ENCODE measurements at places on chromosomes 7 and 10.

DNA sequence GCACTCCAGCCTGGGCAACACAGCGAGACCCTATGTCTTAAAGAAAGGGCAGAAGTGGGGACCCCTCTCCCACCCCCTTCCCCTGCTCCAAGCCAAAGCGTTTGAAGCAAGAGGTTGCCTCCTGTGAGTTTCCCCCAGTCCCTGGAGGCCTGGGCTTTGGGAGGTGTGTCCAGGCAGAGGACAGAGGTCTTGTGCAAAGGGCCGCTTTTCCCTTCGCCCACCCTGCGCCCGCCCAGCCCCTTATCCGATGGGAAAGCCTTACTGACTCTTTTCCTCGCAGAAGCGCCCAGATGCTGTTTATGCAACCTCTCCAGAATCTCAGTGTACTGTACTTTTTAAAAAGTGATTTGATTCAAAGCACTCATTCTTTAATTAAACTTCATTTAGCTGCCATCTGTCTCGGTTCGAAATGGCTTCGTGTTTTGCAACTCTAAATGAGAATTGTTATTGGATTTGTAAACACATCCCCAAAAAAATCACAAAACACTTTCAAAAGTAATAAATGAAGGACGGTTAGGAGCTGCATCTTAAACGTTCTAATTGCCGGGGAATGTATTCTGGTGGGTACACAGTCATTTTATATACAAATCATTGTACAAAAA, 50.5 kb upstream of the GTF2I start:
- H3K36me3 ChIP-seq: no peaks in the 10 kb centered on the region
- peaks cover 11% of the 10 kb centered on the region for H3K4me1 ChIP-seq
- H3K27me3 ChIP-seq: peaks cover 10% of the 10 kb centered on the region
- peak overlapping the region; percentile 81 for H3K4me3 ChIP-seq

- ATAC-seq: no peak
- no peaks in the 10 kb centered on the region for H3K36me3 ChIP-seq
- peaks cover 19% of the 10 kb centered on the region for H3K27me3 ChIP-seq
- H3K4me3 ChIP-seq: no peak overlapping the region
- H3K27ac ChIP-seq: no peak overlapping the region
Observed at GRCh38 chr10:15427843-15428414, 56.8 kb upstream of the FAM171A1 start.

DNA sequence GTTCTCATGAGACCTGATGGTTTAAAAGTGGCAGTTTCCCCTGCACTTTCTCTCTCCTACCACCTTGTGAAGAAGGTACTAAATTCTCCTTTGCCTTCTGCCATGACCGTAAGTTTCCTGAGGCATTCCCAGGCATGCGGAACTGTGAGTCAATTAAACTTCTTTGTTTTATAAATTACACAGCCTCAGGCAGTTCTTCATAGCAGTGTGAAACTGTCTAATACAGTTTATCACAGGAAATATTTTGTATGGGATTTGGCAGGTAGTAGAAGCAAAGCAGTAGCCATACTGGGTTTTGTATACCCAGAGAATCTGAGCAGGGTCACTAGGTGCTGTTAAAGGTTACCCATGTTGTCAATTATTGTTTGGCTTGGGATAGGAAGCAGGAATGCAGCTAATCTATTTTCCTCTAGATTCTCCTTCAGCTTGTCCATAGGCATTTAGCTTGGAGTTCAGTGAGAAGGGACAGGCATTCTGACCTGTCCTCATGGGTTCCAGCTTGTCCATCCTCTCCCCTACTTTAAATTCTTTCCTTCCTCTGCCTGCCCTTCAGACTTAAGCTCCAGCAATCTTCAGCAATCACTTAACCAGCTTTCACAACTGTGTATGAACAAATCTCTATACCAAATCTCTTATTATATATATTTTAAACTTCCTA, 186.7 kb downstream of the PCLO start:
- no peak overlapping the region for H3K4me3 ChIP-seq
- H3K4me1 ChIP-seq: no peaks in the 10 kb centered on the region
- ATAC-seq: no peak

DNA sequence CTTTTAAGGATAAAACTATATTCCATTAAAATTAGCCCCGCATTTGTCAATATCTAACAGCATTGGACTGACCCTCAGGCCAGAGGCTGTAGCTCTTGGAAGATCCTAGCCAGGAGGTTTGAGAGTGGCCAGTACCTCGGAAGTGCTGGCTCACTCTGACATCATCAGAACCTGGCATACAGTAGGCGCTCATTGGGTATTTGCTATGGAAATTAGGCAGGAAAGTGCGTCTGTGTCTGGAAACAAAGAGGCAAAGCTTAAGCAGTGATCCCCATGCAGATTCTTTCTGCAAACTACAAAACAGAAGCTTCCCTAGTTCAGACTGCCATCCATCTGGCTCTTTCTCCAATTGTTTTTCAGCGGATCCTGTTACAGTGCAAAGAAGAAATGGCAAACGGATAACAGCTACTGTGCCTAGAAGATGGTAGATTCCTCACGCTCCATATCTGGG, 1.7 kb upstream of the PRKCQ start:
- peaks cover 62% of the 10 kb centered on the region for H3K27me3 ChIP-seq
- no peak overlapping the region for H3K4me3 ChIP-seq
- no peak overlapping the region for H3K27ac ChIP-seq
- H3K36me3 ChIP-seq: no peaks in the 10 kb centered on the region
- peaks cover 13% of the 10 kb centered on the region for H3K4me1 ChIP-seq

DNA sequence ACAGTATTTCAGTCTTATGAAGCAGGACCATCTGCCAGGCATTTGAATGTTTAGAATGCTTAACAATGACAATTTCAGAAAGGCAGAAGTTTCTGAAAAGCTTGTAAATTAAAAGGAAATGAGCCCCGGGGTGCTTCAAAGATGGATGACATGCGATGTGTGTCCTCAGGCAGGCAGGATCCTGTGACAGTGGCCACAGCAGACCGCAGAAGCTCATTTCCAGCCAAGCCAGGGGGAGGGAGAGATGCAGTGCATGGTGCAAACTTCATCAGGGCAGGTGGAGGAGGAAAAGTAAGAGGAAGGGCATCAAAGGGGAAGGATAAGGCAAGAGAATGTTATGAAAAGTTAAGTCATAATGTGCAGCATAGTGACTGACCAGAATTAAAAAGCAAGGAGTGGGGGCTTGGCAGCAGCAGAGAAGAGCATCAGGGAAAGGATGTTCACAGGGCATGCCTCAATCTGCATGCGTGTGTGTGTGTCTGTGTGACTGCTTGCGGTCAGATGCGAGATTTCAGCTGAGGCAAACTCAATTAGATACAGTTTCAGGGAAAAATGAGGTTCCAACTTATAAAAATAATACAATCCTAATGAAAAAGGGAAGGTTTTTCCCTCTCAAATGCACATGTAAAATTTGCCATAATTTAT, 173.7 kb downstream of the COBL start:
- H3K36me3 ChIP-seq: no peaks in the 10 kb centered on the region
- no peak for ATAC-seq
- no peak overlapping the region for H3K27ac ChIP-seq
- H3K4me1 ChIP-seq: no peaks in the 10 kb centered on the region

DNA sequence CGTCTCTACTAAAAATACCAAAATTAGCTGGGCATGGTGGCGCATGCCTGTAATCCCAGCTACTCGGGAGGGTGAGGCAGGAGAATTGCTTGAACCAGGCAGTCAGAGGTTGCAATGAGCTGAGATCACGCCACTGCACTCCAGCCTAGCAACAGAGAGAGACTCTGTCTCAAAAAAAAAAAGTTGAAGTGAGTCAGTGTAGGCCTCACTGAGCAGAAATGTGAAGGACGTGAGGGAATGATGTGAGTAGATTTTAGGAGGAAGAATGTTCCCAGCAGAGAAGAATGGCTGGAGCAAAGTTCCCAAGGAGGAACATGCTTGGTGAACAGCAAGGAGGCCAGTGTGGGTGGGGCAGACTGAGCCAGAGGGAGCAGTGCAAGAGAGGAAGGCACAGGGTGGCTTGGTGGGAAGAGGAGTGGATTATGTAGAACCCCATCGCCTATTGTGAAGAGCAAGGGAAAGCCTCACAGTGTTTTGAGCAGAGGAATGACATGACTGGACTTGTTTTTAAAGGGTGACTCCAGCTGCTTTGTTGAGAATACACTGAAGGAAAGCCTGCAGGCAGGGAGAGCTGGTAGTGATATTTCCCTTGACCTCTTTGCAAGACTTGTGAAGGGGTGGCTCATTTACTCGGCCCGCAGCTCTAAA, 708.7 kb downstream of the SUGCT start:
- no peak for ATAC-seq
- H3K36me3 ChIP-seq: no peaks in the 10 kb centered on the region
- H3K27me3 ChIP-seq: no peaks in the 10 kb centered on the region
- H3K4me3 ChIP-seq: no peak overlapping the region
- H3K4me1 ChIP-seq: no peaks in the 10 kb centered on the region

DNA sequence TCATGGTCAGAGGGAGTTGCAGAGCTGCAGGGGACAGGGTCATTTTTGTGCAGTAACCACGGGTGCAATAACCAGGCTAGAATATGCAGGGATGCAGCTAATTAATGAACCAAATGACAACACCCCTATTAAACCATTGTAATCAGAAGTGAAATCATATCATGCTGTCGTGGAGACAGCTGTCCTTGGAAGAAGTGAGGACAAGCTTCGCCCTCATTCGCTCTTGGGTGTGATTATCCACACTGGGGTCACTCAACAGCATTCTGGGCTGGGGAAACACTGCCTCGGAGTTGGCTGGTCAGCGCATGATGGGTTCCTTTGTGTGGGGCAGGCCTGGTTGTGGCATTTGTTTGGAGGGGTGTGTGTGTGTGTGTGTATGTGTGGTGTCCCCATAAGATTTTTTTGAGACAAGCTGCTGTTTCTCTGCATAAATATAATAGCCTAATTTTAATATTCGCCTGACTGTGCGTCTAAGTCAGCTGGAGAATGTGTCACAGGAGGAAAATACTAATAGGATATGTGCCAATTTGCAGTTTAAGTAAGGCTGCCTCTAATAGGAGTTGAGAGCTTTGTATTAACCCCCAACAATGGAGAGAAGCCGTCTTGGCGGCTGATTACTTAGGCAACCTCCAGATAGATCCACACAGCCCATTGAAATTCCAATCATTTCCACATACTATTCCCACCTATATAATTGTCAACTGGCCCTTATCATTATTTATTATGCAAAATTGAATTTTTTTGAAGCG, 149.4 kb downstream of the DNAJB6 start:
- ATAC-seq: no peak
- H3K4me1 ChIP-seq: peaks cover 8% of the 10 kb centered on the region
- H3K4me3 ChIP-seq: no peak overlapping the region
- peaks cover 34% of the 10 kb centered on the region for H3K27me3 ChIP-seq

DNA sequence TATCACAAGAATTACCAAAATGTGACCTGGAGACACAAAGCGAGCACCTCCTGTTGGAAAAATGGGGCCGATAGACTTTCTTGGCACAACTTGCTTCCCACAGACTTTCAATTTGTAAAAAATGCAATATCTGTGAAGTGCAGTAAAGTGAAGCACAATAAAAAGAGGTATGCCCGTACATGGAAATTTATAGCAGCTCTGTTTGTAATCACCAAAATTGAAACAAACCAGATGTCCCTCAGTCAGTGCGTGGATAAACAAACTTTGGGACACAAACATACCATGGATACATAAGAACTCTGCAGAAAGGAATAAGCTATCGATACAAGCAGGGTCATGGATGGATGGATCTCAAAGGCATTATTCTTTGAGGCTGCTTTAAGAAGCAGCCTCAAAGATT, 33.6 kb downstream of the ARID5B start:
- H3K4me3 ChIP-seq: no peak overlapping the region
- peaks cover 58% of the 10 kb centered on the region for H3K4me1 ChIP-seq
- peak overlapping the region; percentile 43 for H3K27ac ChIP-seq
- no peak for ATAC-seq

DNA sequence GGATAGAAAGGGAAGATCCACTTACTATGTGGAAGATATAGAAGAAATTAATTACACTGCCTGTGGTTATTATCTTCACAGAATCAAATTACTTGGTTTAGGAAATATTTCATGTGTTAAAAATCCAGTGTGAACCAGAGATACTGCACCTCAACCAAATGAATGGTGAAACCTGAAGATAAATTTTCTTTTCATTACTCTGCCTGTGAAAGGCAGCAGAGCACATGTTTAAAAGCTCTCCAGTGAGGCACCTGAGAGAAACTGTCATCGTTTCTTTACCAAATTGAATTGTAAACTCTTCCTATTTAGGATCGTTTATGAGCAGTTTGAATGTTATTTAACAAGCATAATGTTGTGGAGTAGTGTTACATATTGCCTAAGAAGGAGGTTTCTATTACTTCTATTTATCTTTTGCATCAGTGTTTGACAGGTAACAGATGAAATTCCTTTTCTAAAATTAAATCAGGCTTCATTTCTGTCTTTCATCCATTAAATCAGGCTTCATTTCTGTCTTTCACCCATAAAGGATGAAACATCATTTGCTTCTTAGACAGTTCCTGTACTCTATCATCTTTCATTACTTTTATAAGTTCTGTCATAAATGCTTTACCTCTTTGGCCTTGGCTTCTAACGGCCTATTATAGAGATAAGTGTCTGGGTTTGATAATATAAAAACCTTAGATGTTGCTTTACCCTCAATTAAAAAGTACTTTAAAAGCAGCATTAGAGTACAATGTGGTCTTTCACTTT, 266.6 kb downstream of the NXPH1 start:
- H3K27ac ChIP-seq: no peak overlapping the region
- H3K27me3 ChIP-seq: no peaks in the 10 kb centered on the region
- H3K4me3 ChIP-seq: no peak overlapping the region
- H3K36me3 ChIP-seq: no peaks in the 10 kb centered on the region

DNA sequence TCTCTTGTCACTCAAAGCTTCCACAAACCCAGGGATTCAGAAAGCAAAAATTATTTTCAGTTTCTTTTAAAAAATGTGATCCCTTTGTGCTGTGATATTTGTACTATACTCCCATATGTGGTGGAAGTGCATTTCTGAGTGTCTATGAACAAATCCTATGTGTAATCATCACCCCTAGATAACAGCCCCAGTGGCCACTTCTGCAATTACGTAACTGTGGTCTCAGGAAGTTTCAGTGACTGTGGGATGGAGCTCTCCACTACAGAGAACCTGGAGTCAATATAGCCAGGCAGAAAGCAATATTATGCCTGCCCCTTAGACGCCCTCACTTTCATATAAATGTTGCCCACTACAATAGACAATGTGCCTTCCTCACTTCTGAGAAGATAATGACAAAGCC, 1101.7 kb upstream of the GHITM start:
- H3K36me3 ChIP-seq: no peaks in the 10 kb centered on the region
- H3K27ac ChIP-seq: no peak overlapping the region
- no peak for ATAC-seq
- no peaks in the 10 kb centered on the region for H3K27me3 ChIP-seq

GRCh38 chr10:117471344-117471874, 71.1 kb upstream of the EMX2 start:
- H3K4me1 ChIP-seq: no peaks in the 10 kb centered on the region
- no peaks in the 10 kb centered on the region for H3K36me3 ChIP-seq
- no peak overlapping the region for H3K27ac ChIP-seq
- H3K27me3 ChIP-seq: peaks cover 50% of the 10 kb centered on the region

DNA sequence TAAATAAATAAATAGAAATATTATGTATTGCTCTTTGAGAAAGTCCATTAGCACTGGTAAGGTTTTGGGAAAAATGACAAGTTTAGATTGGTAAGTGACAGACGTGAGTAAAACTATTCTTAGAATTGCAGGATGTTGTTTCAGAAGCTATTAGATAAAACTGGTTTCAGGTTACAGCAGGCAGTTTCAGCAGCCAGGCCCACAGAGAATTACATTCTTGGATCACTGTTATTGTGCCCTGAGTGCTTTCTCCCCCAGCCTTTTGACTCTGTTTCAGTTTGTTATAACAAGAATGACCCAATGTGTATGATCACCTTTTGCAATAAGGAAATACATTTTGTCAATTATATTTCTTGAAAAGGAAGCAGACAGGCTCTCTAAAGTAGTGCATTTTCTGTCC, 86.5 kb downstream of the DKK1 start:
- no peak for ATAC-seq
- no peaks in the 10 kb centered on the region for H3K36me3 ChIP-seq
